CD4-positive, alpha-beta T cell treated with Interleukin-12 subunit alpha and Interleukin-12 subunit beta, for 1 hour (primary cell): ENCODE measurements at places on chromosomes 11 and 22.
A peak's percentile ranks its signal among the peaks of the same experiment; 100 is the strongest.

GRCh38 chr11:61336171-61336935, 3.3 kb downstream of the TKFC start:
- DNase-seq: peak; percentile 86

DNA sequence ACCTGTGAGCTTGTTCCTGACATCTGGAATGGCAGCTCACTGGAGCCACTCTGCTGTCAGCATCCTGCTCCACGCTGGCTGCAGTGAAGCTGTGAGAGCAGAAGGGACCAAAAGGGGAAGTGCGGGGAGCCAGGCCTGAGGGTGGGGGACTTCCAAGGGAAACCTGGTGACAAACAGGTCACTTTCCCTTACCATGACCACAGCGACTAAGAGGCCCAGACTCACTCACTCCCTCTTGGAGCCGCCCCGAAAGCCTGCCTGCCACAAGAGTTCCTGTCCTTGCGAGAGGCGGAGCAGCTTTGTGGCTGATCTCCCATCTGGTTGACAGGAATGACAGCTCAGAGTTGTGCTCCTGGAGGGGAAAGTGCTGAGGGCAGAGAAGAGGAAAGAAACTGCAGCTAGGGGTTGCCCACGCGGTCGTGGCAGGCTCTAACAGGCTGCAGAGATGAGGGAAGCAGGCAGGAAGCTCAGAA, 183.8 kb upstream of the NTM start:
- DNase-seq: no peak

- peak; percentile 56 for DNase-seq
Measured at GRCh38 chr11:2387266-2387987, 10.3 kb downstream of the CD81 start.

DNA sequence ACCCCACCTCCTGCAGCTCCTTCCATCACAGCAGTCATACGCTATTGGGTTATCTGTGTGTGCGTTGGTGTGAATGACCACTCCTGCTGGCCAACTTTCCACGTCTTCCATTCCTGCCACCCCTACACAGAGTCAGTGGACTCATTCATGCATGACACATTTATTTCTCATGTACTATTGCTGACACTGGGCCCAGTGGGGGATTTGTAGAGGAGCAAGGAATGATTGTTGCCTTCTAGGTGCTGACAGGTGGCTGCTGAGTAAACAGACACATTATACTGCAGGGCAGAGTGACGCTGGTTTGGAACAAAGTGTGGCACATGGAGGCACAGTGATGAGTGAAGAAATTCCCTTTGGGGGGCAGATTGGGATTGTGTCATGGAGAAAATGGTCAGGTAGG, 113.9 kb downstream of the CCDC81 start:
- DNase-seq: no peak

DNA sequence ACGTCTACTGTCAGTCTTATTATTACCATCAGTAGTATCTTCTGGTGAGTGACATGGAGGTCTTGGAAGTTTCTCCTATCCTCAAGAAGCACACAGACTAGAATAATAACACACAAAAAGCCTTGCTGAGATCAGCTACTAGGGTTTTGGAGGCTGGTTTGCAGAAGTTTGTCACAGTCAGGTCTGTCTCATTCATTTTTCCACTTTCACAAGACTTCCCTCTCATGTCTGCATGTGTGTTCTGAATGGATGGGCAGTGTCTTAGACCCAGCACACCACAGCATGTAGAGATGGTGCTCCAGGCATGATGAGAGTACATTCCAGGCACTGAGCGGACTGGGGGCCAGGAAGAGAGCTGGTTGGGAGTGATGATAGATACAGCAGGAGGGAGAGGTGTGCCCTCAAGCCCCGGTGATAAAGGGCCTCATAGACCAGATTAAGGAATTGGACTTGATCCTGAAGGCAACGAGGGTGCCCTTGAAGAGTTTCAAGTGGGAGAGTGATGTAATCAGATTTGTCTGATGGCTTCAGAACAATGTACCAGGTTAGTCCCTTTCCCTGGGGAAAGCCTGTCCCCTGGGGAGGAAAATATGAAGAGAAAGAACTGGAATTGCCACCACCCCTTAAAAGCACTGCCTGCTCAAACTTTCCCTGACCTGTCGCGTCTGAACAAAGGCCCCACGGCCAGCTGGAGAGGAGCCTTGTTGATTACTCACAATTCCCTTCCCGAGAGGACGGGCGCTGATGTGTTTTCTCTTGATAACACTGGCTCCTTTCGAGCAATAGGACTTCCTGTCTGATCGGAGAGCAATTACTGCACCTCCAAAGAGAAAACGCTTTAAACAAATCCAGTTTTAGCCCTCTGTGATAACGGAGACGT, 45.1 kb upstream of the LMO2 start:
- DNase-seq: no peak

DNA sequence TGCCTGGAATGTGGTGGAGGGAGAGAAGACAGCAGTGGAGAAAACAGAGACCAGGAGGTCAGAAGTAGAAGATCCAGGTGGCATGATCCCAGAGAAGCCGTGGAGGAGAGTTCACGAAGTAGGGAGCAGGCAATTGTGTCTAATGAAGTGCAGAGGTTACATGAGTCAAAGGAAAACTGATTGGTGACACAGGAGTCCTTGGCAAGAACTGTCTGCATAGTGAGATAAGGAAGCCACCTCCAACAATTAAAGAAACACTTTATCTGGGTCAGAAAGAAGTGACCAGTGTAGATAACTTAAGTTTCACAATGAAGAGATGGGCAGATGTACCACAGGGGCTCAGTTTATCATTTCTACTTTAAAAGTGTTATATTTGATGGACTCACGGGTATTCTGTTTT, 57.0 kb upstream of the PTH start:
- DNase-seq: no peak

DNA sequence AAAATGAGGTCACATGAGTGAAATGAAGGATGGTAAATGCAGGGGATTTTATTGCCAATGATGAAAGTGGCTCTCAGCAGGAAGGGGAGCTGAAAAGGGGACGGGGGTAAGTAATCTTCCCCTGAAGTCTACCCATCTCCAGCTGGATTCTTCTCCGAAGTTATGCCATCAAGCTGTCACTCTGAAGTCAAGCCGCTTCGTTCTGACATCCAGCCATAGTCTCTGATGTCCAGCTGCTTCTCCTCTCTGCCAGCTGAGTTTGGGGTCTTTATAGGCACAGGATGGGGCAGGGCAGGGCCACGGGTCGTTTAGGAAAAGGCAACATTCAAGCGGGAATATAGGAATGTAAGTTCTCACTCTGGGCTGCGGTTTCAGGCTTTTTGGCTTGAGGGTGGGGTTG, 181.9 kb upstream of the ANO3 start:
- DNase-seq: no peak

GRCh38 chr11:105296806-105297205, 157.2 kb upstream of the CARD18 start:
- no peak for DNase-seq

GRCh38 chr11:116792869-116793771, 1.4 kb upstream of the APOA5 start:
- DNase-seq: no peak

DNA sequence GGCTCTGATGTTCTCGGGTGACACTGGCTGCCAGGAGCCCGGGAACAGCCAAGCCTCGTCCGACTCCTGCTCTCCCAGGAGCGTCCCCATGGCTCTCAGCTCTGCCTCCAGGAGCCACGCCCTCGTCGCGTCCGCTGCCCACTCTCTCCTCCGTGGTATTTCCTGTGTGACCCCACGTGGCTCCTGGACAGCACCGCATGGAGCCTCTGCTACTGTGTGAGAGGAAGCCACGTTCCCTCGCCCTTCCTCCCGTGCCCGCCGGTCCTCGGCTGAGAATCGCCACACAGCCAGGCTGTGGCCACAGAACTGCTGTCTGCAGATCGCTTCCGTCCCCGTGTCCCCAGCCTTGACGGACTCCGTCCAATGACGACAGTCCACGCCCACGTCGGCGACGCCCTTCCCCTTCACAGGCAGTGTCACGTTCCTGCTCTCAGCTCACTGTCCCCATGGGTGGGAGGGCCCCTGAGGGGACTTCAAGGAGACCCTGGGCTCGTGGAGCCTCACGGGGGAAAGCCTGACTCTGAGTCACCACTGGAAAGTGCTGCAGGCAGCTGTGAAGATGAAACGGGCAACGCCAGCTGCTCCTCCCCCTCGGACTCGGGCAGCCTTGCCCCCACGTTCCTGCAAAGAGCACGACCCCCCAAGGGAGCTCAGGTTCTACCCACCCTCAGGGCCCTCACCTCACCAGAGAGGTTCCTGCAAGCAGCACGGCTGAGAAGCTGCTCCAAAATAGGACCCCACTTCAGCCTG, 458.5 kb downstream of the BRD1 start:
- DNase-seq: no peak

GRCh38 chr11:95453616-95454171, 222.7 kb upstream of the SESN3 start:
- no peak for DNase-seq

DNA sequence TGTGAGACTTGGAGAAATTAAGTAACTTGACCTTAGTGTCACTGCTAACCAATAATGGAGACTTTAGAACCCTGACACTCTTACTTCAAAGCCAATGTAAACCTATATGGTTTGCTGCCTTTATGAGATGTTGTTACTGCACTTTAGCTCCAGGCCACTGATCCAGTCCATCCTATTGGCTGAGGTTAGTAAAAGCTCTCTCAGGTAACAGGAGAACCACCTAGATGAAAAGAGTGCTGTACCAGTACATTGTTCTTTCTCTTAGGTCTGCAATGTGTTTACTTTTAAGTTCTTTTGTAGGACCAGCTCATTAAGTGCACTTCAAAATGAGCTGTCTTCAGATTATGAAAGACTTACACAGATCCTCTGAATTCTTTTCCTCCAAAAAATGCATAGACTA, 994.0 kb upstream of the FAT3 start:
- no peak for DNase-seq

- peak; percentile 18 for DNase-seq
Measured at GRCh38 chr11:68142028-68142412, 20.8 kb upstream of the CHKA start.

- peak; percentile 17 for DNase-seq
Measured at GRCh38 chr11:10622957-10623791, 54.7 kb upstream of the LYVE1 start.
